ENCODE measurements at places on chromosomes 5 and 9. TPM values are rescaled to one million over a fixed set of nuclear protein-coding genes. Genes with fewer than 3 reads are reported as not detected.

DNA sequence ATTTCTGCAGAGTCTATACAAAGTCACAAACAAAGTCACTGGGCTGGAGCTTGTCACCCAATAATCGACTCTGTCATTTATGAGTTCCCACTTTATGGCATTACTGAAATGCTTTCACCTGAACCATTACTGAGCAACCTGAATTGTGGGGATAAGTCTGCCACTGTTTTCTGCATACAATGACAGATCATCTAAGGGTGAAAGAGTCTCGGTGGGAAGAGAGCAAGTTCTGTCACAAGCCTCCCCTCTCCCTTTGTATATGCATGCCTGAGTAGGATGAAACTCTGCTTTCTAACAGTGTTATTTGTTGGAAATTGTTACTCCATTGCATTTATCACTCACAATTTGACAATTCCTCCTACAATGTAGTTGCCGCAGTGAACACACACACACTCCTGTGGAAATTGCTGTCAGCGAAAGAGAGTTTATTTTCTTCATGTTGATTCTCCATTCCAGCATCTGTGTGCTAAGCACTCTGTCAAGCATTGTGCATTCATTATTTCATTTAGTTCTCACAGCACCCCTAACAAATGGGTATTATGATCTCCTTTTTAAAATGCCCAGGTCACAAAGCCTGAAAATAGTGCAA, 1732.4 kb upstream of the CDH6 start:
- H3K4me1 ChIP-seq, result no peaks in the 10 kb centered on the region
- H3K36me3 ChIP-seq, result no peaks in the 10 kb centered on the region
- no peak overlapping the region for H3K4me3 ChIP-seq
- no peak overlapping the region for H3K27ac ChIP-seq
- no peaks in the 10 kb centered on the region for H3K27me3 ChIP-seq

GRCh38 chr5:128224336-128224735, 140.8 kb downstream of the SLC12A2 start:
- no peak overlapping the region for H3K4me3 ChIP-seq
- H3K4me1 ChIP-seq, result no peaks in the 10 kb centered on the region
- DNase-seq, result no peak
- H3K27me3 ChIP-seq, result no peaks in the 10 kb centered on the region

GRCh38 chr5:52893105-52893504, 96.0 kb upstream of the ITGA2 start:
- DNase-seq, result no peak
- H3K27ac ChIP-seq, result no peak overlapping the region
- no peak overlapping the region for H3K4me3 ChIP-seq

The HARS1 gene
- total RNA-seq, result 78.8 TPM

- peaks cover 84% of the 10 kb centered on the region for H3K27me3 ChIP-seq
- no peak overlapping the region for H3K27ac ChIP-seq
- no peaks in the 10 kb centered on the region for H3K36me3 ChIP-seq
- no peak overlapping the region for H3K4me3 ChIP-seq
- H3K4me1 ChIP-seq, result peaks cover 22% of the 10 kb centered on the region
Measured at GRCh38 chr9:131012396-131012917, 3.5 kb downstream of the LAMC3 start.

GRCh38 chr5:168054091-168054490, 237.4 kb upstream of the WWC1 start:
- H3K27ac ChIP-seq, result no peak overlapping the region
- H3K4me3 ChIP-seq, result no peak overlapping the region
- no peaks in the 10 kb centered on the region for H3K36me3 ChIP-seq
- H3K27me3 ChIP-seq, result no peaks in the 10 kb centered on the region
- DNase-seq, result no peak

The TEX48 gene
- not detected for total RNA-seq

The PTGDS gene
- not detected for total RNA-seq

- H3K27me3 ChIP-seq, result peaks cover 3% of the 10 kb centered on the region
- peak overlapping the region; percentile 95 for H3K27ac ChIP-seq
- peak; percentile 73 for DNase-seq
Measured at GRCh38 chr5:134465816-134466240, 54.1 kb upstream of the CDKN2AIPNL start.

GRCh38 chr5:74870299-74871067, 4.3 kb upstream of the FAM169A start:
- no peak for DNase-seq
- no peaks in the 10 kb centered on the region for H3K36me3 ChIP-seq
- H3K4me1 ChIP-seq, result peaks cover 67% of the 10 kb centered on the region

DNA sequence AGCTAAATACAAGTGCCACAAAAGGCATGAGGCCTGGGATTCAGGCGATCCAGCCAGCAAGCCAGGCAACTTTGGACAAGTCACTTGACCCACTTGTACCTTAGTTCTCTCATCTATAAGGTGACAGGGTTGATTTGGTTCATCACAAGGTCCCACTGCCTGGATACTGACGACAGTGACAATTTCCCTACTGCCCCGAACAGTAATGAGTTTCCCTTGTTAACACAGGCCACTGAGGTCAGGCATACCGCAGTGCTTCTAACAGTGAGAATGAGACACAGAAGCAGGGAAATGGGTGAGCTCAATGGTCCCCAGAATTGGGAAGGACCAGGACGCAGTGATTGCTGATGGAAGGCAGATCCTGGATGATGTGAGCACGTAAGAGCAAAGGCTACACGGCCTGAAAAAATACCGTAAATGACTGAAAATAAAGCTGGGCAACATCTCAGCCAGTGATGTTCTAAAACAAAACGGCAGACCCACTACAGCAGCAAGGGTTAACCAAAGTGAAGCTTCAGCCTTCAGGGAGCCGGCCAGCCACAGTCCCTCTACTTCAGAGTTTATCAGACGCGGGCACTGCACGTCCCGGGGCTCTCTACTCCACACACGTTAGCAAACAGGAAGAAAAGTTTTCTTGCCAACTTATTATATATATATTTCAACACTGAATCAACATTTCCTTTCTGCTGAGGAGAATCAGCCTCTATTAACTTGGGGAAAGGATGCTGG, 846 bp downstream of the MGAT1 start:
- H3K36me3 ChIP-seq, result no peaks in the 10 kb centered on the region
- peaks cover 72% of the 10 kb centered on the region for H3K4me1 ChIP-seq
- peak overlapping the region; percentile 90 for H3K4me3 ChIP-seq
- no peak overlapping the region for H3K27ac ChIP-seq
- no peak for DNase-seq

GRCh38 chr5:25944786-25945185, 1093.6 kb downstream of the CDH9 start:
- no peak for DNase-seq
- H3K36me3 ChIP-seq, result no peaks in the 10 kb centered on the region
- no peak overlapping the region for H3K4me3 ChIP-seq
- no peaks in the 10 kb centered on the region for H3K4me1 ChIP-seq

All from HepG2 (cell line).